Smooth muscle cell of the pulmonary artery (primary cell): ENCODE measurements at places on chromosomes 12 and 14. TPM values are rescaled to one million over a fixed set of nuclear protein-coding genes. Genes with fewer than 3 reads are reported as not detected.

KLRB1 gene
- not detected in 2 replicates for total RNA-seq

DDN gene
- 0.20 and 0.30 TPM in 2 replicates for total RNA-seq

CLIP1 gene
- total RNA-seq = 63.5 and 85.5 TPM in 2 replicates

NOC4L gene
- total RNA-seq = 8.5 and 10.4 TPM in 2 replicates

SMIM41 gene
- total RNA-seq = 0.07 and 0.10 TPM in 2 replicates

PSME1 gene
- total RNA-seq = 87.2 and 96.2 TPM in 2 replicates

A2M gene
- 4.2 and 19.2 TPM in 2 replicates for total RNA-seq

LRRC43 gene
- 0.83 and 1.2 TPM in 2 replicates for total RNA-seq

KRT73 gene
- total RNA-seq = not detected in 2 replicates

KIF21A gene
- 9.9 and 11.6 TPM in 2 replicates for total RNA-seq

KRT77 gene
- total RNA-seq = not detected in 2 replicates

GYS2 gene
- total RNA-seq = 0.03 TPM in 1 of 2 replicates, not detected in the other

PPP1R1A gene
- not detected in 2 replicates for total RNA-seq
